IPS DF 6.9 (cell line): ENCODE measurements at places on chromosomes 3 and 15.

DNA sequence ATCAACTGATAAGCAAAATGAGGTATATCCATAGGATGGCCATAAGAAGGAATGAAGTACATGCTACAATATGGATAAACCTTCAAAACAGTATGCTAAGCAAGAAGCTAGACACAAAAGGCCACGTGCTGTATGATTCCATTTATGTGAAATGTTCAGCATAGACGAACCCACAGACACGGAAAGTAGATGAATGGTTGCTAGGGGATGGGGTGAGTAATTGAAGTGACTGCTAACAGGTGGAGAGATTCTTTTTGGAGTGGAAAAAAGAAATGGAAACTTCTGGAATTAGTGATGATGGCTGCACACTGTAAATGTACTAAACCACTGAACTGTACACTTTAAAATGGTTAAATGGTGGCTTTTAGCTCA, 630 bp upstream of the EFCAB12 start:
- no peak for DNase-seq

DNA sequence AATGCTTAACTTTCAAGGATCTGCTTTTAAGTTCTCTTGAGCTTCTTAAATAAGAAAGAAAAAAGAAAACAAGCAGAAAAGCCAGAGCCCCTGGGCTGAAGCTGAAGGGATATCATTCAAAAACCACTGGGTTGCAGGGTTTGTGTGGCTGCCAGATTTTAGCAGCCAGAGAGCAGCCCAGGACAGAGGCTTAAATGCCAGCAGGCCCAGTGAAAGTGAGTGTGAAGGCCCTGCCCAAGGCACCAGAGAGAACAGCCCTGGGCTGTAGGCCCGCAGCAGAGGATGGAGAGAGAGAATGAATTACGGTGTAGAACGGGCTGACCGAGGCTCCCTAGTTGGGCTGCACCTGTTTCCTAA, 106.3 kb upstream of the BOC start:
- no peak for DNase-seq

DNA sequence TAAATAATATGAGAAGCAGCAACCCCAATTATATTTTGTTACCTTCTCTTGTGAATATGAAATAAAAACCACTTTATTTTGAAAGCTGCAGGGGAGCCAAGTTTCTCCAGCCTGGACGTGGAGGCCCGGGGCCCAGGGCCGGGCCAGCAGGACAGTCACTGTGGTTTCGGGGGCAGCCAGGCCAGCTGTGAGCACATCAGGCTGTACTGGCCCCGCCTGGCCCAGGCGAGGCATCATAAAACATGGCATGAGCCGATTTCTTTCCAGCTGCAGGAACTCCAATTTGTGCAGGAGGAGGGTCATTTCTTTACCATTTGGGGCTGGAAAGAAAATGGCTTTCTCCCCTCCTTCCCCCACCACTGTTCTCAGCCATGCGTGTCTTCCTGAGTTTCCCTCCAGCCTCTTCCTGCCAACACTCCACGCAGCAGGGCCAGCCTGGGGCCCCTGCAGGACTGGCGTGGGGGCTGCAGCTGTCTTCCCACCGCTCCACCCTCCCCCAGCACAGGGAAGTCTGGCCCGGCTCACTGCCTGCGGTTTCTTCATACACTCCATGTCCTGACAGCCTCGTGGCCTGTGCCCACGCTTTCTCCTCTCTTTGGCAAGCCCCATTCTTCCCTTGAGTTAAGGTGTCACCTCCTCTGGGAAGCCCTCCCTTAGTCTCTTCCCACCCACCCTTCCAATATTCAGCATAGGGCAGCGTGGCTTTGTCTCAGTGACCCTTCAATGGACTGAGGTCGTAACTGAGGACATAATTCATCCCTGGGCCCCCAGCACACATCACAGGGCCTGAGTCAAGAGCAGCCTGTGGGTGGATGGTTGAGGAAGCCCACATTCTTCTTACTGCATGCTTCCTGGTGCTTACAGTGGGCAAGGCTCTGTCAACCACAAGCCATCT, 135.8 kb downstream of the CHSY1 start:
- DNase-seq, result no peak

DNA sequence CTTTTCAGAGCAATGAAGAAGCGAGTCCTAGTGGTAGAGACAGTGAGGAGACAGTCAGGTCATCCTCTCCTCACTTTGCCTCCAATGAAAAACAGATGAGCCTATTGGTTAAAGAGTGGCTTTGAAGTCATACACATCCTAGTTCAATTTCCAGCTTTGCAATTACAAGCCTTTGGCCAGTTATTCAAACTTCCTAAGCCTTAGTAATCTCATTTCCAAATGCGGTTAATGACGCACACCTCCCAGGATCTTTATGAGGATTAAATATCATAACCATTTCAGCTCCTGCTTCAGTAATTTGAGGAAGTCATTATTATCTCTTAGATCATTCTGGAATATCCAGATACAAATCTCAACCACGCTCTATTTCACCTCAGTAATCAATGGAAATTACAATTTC, 10.0 kb upstream of the ST6GAL1 start:
- no peak for DNase-seq

DNA sequence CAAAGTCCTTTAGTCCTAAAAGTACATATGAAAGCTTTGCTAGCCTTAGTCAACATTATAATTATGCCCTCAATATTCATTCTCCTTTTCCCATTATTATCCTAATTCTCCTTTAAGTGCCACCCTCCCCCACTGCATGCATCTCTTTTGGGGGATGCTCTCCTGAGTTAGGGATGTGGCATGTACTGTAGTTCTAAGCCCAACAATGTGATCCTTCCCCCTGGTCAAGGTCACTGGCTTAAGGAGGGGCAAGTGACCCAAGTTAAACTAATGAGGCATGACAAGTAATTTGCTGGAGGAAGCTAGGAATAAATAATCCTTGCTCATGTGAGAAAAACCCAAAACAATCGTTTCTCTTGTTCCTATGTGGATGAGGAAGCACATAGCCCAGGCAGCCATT, 343.9 kb upstream of the SUCLG2 start:
- DNase-seq, result no peak

DNA sequence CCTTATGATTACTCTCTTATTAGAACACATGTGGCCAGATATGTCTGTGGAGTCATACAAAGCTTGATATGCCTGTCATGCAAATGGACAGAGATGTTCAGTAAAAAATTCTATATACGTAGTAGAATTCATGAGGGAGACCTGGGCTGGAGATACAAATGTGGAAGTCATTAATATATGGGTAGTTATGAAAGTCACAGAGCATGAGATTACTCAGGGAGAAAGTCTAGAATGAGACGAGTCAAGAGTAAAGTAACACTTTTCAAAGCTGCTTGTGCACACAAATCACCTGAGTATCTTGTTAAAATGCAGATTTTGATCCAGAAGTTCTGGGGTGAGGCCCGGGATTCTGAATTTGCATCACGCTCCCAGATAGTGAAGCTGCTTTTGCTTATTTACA, 28.4 kb downstream of the OXSM start:
- DNase-seq, result no peak

GRCh38 chr3:39965997-39966396, 156.6 kb downstream of the MYRIP start:
- no peak for DNase-seq

- no peak for DNase-seq
These were observed 123.6 kb downstream of the SLC25A26 start for GRCh38 chr3:66344391-66344811.

GRCh38 chr3:190516416-190516815, 2.5 kb downstream of the IL1RAP start:
- DNase-seq, result no peak

DNA sequence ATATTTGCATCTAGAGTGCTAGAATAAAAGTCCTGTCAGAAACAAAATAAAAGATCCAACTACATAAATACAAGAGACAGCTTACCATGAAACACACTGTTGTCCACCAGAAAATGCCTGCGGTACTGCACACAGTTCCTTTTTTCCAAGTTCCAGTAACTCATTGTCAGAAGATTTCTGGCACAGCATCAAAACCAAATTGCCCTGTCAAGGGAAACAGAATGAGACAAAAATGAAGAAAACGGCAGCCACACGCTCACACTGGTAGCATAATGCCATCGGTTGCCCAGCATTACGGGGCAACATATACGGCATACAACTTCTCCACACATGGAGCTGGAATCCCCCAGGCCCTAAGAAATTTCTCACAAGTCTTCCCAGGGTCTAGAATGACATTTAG, 40.8 kb downstream of the PLCH1 start:
- no peak for DNase-seq

DNA sequence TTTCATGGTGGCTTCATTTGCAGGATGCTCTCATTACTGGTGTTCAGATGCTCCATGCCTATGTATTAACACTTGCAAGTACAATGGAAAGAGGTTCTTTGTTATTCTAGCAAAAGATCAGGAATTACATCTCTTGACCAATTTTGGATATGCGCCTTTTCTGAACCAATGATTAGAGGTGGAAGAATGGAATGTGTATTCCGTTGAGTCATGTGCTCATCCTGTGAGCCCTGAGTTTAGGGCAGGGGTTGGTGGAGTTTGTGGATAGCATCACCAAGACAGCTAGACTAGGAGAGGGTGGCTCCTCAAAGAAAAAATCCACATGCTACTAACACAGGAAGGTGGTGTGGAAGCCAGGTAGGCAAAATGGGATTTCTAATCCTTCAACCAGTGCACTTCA, 80.7 kb upstream of the SLC25A26 start:
- DNase-seq, result no peak

- no peak for DNase-seq
These were observed 564 bp upstream of the PIGZ start for GRCh38 chr3:196969134-196969659.

DNA sequence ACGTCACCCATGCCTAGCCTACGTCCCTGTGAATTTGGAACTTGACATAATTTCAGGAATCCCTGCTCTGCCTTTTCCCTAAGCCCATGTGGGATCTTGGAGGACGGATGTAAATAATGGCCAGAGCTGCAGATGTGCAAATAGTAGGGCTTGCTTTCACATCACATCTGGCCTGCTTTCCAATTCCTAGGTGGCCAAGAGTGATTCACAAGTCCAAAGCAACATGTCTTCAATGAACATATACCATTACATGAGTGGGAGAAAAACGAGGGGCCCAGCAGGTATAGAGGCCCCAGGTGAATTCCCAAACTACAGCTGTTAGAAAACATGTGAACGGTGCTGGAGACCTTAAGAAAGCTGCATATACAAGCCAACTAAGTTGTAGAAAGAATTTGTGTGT, 214.6 kb downstream of the MAGI1 start:
- DNase-seq, result no peak

- no peak for DNase-seq
These were observed 6.5 kb upstream of the P3H2 start for GRCh38 chr3:190127195-190127594.
